Erythroblast (primary cell): ENCODE measurements at places on chromosomes 4 and X.
A peak's percentile ranks its signal among the peaks of the same experiment; 100 is the strongest.

DNA sequence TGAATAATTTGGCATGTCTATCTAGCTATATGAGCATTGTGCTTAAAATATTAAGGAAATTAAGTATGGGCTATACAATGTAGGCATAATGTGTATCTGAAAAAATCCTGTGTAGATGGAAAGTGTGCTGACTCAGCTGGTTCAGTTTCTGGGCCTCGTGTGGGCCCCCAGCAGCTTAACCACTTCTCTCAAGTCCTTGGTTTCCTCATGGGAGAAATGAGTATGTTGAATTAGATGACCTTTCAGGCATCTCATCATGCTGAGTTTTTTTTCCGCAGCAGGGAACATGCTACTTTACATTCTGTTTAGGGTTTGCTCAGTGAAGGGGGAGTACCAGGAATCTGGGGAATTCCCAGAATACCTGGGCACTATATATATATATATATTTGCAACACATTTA is 30.5 kb downstream of the RHOH start:
- DNase-seq, result no peak

GRCh38 chr4:41294445-41295062 is 37.8 kb downstream of the UCHL1 start:
- peak; percentile 29 for DNase-seq

DNA sequence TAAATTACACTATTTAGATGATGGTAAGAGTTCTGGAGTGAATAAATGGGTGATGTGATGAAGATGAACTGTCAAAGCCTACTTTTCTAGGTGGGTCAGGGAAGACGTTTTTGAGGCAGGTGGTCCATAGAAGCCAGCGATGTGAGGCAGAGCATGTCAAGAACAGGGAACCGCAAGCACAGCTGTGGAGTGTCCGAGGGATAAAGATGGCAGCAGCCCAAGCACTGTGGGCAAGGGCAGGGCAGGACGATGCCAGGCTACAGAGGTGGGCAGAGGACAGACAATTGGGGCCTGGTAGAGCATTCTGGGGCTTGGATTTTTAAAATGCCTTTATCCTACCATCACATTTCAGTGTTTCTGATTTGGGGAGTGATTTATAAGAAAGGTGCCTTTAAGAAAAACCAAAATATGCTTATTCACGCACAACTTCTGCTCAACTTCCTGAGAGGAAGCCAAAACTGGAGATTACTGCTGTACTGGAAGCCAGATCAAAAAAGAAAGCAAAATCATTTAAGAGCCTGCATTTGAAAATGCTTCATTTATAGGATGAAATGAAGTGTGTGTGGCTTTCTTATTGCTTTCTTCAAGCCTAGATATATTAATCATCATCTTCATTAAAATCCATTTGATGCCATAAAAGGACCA is 119.0 kb upstream of the WDR17 start:
- no peak for DNase-seq

- no peak for DNase-seq
These were observed 105.3 kb upstream of the IGSF1 start for GRCh38 chrX:131394384-131394783.

- DNase-seq, result no peak
These were observed 7.9 kb downstream of the LEF1 start for GRCh38 chr4:108160741-108161352.

DNA sequence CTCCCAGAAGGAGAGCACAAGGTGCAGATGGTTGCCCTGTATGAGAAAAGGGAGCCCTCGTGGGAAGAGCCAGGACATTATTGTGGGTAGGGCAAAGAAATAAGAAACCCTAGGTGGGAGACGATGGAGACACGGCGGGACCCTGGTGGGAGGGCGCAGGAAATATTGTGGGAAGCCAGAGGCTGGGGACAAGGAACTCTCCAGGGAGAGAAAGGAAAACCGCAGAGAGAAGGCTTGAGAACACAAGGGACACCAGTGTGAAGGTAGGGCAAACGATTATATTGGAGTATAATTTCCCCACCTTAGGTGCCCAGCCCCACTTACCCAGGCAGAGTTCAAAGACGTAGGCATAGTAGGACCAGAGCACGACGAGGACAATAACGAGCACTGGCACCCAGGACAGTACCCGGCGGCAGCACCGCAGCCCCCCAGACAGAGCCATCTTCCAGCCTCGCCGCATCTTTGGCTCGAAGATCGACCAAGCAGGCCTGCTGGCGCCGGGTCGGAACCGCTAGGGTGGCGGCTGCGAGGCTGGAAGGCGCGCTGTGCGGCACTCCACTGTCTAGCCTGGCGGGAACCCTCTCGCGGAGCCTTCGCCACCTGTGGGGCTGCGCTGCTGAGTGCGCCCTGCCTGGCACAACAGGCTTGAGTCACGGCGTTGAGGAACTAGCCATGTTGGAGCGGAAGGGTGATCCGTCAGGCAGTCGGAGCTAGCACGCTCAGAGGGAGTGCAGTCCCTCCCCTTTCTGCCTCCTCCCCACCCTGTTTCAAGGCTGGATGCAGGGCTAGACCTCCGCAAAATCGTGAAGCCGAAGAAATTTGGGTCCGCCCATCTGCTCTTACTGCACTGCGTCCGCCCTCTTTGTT is at the start of gene ZDHHC15:
TSS of gene ZDHHC15 (minus strand) at position 473 of the 867 bp plus-strand sequence. CDS start at position 460, 13 bp downstream.
- no peak for DNase-seq

DNA sequence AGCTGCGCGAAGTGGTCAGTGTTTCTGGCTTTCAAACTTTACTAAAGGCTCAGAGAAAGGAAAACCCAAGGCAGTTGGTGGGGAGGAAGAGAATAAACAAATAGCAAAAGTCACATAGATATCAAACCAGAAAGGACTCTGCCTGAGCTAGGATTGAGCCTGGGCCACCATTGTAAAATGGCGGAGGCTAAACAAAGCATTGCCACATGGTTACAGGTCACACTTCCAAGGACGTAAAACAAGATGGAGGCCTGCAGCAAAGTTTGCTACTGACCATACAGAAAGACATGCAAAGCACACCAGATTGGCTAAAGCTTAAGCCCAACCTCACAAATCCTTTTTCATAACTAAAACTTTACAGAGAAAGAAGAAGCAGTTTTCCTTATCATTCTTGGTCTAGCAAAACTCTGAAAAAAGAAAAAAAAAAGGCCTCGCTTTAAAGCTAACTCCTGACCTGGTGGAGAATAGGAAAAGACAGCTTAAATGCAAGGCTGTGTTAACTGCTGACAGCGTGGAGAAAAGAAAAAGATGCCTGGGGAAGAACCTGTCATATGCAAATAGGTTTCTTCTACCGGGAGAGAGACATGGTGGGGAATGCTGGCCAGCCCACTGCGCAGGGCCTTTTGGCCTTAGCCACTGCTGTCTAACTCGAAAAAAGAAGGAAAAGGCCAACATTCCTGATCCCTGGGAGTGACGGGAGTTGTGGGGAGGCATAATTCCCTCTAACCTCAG is 81.8 kb upstream of the SMARCA5 start:
- no peak for DNase-seq

DNA sequence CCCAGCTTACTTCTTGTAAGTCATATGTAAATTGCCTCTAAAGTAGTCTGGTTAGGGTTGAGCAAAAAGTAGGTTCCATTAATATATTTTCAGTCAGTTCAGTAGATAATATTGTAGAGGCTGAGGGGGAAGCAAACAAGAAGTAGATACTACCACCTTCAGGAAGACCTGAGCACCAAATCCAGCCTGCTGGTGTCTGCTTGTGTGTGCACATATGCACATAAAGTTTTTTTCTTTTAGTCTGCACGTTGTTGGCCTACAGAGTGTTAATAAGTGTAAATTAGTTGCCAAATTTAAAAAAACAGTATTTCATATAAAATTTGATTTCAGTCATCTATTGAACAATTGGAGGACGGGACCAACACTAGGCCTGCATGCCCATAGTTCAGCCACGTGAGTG is 76.7 kb downstream of the CCKAR start:
- no peak for DNase-seq

- DNase-seq, result no peak
These were observed 223.0 kb downstream of the COX18 start for GRCh38 chr4:72846280-72847111.

GRCh38 chr4:13471400-13471799 is 12.7 kb downstream of the RAB28 start:
- DNase-seq, result no peak

- no peak for DNase-seq
These were observed 34.5 kb upstream of the UCP1 start for GRCh38 chr4:140603286-140603685.

DNA sequence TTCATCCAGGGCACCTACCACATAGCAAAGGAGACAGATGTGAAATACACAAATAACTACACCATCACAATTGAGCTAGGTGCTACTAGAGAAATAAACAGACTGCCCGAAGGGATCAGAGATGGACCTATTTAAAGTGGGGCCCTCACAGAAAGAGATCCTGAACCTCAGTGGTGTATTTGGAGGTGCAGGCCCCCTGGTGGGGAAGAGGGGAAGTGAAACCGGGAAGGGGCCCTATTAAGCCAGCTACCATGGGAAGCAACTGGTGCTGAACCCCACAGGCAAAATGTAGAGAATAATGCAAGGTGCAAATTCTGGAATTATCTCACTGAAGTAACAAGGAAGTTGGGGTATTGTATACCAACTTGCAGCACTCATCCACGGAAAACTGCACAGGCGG is 78.6 kb upstream of the FAM9A start:
- DNase-seq, result peak; percentile 1

DNA sequence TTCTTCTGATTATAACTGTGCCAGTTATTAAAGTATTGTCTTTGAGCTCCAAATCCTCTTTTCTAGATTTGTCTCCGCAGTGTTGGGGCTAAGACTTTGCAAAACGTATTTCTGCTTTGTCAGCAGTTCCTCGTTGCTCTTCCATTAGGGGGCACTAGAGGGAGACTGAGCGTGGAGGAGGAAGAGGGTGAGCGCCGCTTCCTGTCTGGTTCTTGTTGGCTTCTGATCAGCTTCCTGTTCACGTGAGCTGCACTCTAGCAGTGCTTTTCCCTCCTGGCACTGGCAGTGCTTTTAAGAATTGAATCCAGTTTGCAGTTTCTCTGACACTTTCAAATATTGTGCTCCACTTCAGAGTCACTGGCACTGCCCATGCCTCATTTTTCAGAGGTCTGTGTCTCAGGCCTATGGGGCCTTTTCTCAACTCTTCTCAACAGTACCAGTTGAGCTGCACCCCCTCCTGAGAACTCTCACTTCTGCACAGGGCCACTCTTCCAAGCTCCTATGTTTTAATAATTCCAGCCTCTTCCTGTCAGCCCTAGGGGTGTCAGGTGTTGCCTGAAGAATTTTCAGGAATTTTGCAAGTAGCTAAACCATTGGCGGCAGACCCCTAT is 54.4 kb upstream of the LCORL start:
- DNase-seq, result peak; percentile 43

DNA sequence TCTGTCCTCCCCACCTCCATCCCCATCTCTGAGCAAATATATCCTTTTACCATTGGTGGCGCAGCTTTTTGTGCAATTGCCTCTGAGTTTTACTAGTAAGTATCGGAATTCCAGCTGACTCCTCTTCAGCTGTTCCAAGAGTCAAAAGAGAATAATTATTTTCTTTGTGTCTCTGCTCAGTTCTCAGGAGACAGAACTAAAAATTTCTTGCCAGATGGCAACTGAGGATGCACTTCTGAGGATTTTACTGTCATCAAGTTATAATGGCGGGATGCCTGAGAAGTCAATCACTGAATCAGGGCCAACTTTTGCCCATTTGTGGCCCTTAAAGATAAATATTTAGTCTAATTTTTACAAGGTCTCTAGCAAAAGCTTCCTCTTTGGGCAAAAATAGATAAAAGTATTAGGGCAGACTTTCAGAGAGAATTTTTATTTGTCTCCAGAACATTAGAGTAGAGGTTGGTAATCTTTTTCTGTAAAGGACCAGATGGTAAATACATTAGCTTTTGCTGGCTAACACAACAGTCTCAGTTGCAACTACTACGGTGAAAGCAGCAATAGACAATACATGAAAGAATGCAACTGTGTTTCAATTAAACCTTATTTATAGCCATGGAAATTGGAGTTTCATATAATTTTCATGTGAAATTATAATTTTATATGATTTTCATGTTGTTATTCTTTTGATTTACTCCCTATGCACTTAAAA is 15.6 kb upstream of the ADGRA3 start:
- no peak for DNase-seq

DNA sequence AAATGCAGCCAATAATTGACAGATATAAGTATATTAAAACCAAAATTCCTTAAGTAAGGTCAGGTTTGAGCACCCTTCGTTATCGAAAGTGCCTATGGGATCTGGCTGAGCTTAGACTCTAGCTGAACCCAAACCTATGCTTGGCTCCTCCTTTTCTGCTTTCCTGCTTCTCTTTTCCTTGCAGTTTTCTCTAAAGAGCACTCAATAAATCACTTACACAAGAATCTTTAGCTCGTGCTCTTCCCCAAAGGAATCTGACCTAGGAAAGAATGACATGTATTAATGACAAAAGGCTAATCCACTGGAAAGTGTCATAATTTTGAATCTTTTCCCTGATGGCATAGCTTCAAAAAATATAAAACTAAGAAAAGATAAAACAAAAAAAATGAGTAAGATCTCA is 282.7 kb downstream of the DKK2 start:
- no peak for DNase-seq

GRCh38 chrX:118983513-118983912 is 9.1 kb downstream of the LONRF3 start:
- no peak for DNase-seq

DNA sequence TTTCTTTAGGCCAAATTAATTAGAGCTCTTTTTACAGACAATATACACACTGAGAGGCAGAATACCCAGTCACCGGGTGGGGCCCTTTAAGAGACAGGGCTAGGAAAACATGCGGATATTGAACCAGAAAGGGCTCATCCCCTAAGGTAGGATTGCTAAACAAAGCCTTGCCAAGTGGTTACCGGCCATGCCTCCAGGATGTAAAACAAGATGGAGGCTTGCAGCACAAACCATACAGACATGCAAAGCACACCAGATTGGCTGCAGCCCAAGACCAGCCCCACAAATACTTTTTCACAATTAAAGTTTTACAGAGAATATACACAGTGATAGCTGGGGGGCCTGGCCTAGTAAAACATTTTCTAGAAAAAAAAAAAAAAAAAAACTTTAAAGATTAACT is 210.0 kb downstream of the KLHL4 start:
- no peak for DNase-seq

DNA sequence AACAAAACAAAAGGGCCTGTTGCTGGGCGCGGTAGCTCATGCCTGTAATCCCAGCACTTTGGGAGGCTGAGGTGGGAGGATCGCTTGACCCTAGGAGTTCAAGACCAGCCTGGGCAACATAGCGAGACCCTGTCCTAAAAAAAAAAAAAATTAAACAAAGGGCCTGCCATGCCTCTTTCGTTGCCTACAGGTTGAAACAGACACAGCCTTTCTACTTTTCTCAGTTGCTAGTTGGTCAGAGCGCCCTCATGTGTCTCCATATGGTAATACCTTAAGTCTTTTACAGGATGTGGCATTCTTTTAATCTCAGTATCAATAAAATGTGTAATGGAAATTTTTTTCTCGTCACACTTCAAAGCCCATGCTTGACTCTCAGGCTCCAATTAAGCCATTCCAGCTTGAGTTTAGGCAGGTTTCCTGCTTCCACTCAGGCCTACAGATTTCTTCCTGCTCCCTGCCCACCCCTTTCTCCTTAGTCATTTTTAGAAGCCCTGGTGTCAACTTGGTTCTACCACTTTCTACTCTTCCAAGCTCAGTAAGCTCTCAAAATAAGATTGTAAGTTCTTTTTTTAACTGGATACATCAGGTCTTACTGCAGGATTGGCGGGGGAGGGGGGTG is 4.6 kb upstream of the SOWAHD start:
- peak; percentile 35 for DNase-seq

GRCh38 chr4:131566026-131566425 is 1583.1 kb upstream of the PCDH10 start:
- no peak for DNase-seq
